ENCODE measurements at places on chromosomes 4 and X. TPM values are rescaled to one million over a fixed set of nuclear protein-coding genes. Genes with fewer than 3 reads are reported as not detected.
A peak's percentile ranks its signal among the peaks of the same experiment; 100 is the strongest.

TLR7 gene
- 3.9 TPM for total RNA-seq

- DNase-seq, result no peak
These were observed 6.8 kb downstream of the BCOR start for GRCh38 chrX:40090961-40091360.

GRCh38 chr4:141659539-141659938, 23.2 kb downstream of the IL15 start:
- no peak for DNase-seq

MTMR8 gene
- 5.2 TPM for total RNA-seq

GRCh38 chr4:149409146-149409545, 406.5 kb downstream of the IQCM start:
- DNase-seq, result no peak

DNA sequence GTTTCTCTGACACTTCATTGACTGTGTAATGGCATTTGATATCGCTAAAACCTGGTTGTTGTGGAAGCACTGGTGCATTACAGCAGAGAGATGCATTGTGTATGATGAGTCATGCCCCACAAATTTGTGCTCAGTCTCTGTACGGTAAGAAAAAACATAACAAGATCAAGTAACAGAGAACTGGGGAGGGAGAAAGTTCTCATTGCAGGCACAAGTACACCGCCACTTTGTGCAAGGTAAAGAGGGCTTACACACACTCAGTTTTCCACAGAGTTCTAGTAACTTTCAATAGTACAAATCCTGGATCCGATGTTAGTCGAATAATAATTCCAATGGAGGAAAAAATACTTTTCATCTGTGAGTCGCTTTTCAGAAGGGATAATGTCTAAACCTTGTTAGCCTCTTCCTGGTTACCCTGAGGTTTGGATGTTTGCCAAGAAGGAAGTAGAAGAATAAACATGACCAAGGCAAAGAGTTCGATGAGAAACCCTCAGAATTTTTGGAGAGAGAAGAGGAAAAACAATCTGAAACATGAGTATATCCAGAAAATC, 512.5 kb upstream of the SLIT2 start:
- DNase-seq, result peak; percentile 66

GRCh38 chrX:55709735-55710134, 7.8 kb upstream of the RRAGB start:
- no peak for DNase-seq

PPARGC1A gene
- 6.2 TPM for total RNA-seq

DNA sequence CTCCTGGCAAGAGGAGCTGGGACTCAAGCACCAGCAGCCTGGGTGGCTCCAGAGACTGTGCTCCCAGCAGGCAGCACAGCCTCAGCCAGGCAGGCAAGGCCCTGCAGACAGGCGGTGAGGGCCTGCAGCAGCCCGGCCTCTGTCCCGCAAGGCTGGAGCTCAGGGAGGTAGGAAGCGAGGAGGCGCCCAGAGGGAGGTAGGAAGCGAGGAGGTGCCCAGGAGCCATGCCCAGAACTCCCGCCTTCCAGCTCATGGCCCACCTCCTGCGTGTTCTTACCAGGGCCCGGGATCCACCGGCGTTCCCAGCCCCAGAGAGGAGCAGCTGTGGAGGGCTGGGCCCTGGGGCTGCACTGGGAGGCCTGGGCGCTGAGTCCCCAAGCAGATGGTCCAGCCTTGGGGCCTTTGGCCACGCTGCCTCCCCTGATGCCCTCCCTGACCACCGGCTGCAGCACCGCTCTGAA, 133.1 kb downstream of the HMX1 start:
- no peak for DNase-seq

DNA sequence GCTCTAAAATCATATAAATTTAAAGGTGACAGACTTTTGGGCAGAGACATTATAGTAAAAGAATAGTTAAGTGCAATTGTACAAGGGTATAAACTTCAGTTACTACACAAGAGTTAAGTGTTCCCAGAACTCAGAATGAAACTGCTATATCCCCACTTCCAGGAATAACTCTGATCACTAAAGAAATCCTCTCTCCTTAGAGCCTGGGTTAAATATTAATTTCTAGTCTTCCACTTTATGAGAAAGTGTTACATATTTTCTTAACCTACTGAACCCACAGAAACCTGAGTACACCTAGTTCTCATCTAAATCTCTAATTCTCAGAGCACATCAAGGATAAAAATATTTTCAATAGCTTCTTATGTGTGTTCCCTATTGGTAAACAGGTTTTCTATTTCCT, 99.1 kb upstream of the USP38 start:
- no peak for DNase-seq
